COLO829 (cell line): ENCODE measurements at places on chromosomes 11 and 22.

DNA sequence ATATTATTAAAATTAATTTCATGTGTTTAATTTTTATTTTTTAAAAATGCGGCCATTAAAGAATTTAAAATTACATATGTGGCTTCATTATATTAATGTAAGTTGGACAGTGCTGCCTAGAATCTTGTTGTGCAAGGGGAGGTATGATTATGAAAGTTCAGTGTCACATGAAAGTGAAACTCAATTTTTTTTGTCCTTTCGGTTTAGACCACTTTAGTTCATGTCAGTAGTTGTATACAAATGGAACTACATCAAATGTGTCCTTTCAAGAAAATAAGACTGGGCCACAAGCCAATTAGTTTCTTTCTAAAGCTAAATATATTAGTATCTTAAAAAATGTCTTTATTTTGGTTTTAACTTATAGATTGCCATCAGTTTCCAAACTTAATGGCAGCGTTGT is 35.7 kb downstream of the TBCEL start:
- no peak for DNase-seq

DNA sequence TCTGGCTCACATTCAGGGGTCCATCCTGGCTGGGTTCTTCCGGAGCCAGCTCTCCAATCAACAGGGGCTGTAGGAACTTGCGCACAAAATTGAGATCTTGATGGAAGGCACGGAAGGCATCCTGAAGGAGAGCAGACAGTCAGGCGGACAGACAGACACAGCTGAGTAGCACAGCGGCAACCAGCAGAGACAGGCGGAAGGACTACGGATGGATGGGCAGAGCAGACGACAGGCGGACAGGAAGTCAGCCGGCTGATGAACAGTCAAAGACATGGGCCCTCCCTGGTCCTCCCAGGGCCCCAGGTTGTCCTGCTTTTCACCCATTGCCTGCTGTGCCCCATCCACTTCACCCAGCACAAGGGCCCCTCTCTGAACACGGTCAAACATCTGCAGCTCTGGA is 11.3 kb downstream of the FADS3 start:
- no peak for DNase-seq

DNA sequence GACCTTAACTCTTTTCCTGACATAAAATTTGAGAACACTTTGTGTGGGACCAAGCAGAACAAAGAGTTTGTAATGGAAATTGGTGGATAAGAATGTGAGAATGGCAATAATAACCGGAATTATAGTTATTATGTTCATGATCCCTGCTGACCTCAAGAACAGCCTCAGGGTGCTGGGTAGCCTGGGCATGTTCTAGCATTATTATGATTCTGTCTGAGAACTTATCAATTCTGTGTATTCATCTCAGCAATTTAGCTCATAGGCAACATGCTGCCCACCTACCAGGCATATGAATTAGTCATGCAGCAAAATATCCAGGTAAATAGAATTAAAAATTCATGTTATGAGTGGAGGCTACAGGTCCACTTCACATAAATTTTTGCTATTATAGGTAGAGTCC is 61.9 kb downstream of the CTSC start:
- DNase-seq: no peak

- no peak for DNase-seq
Measured at GRCh38 chr11:856397-856796, 13.7 kb downstream of the TSPAN4 start.

- no peak for DNase-seq
Measured at GRCh38 chr11:1892116-1892515, 421 bp upstream of the PRR33 start.

DNA sequence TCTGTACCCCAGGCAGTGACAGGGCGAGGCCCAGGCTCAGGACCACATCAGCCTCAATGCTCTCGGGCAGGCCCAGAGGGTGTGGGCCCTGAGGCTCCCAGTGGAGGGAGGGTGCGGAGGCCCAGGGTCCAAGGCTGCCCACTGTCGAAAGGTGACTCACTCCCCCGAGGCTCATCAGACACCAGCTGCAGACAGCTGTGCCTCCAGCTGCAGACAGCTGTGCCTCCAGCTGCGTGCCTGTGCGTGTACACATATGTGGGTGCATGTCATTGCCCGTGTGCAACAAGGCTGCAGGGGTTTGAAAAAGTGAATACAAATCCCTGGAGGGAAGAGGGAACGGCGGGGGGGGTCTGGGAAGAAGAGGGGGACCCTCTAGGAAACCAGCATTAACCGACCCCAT is 134.3 kb downstream of the BRD1 start:
- DNase-seq: no peak

DNA sequence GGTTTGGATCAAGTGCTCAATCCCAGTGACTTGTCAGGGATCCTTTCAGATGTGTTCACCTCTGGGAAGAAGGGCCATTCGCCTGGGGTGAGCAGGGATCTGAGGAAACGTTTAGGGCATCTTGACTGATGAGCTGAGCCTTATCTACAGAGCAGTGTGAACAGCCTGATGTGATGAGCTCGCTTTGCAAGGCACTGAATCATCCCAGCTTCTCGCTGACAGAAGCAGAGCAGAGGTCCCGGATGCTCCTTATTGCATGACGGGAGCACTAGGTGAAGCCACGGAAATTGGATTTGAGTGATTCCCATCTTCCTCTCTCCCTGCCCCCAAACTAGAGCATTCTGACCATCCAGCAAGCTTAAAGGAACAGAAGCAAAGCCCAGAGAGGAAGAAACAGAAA is 46.5 kb downstream of the SEZ6L start:
- DNase-seq: no peak

GRCh38 chr11:8717544-8717875 is 34.9 kb downstream of the RPL27A start:
- DNase-seq: no peak

GRCh38 chr11:62505059-62505439 is 41.6 kb downstream of the AHNAK start:
- no peak for DNase-seq

GRCh38 chr11:61145228-61146005 is 15.8 kb downstream of the VPS37C start:
- no peak for DNase-seq
